ENCODE measurements at places on chromosomes 1 and 21. TPM values are rescaled to one million over a fixed set of nuclear protein-coding genes. Genes with fewer than 3 reads are reported as not detected.
A peak's percentile ranks its signal among the peaks of the same experiment; 100 is the strongest.

THRAP3 gene
- total RNA-seq: 128 TPM

DNA sequence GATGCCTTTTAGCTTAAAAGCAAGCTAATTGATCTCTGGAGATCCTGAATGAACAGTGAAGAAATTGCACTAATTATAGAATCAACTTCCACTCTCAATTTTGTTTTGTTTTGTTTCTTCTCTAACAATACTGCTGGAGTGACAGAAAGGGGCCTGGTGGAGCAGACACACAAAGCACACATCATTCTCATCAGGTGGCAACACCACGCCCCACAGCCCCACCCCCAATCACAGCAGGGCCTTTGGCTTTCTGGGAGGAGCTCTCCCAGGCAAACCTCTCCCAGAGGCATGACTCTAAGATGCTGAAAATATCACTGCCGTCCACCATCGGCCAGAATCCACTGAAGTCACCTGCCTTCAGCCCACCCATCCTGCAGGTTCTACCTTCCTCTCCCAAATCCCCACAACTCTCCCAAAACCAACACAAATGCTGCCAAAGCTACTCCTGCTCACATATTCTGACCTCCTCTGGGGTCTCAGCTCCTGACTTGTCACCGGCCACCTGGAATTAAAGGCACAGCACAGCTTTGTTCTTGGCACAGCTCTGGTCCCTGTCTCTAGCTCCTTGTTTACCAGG is 120.7 kb downstream of the GRIK3 start:
- no peak for DNase-seq

DNA sequence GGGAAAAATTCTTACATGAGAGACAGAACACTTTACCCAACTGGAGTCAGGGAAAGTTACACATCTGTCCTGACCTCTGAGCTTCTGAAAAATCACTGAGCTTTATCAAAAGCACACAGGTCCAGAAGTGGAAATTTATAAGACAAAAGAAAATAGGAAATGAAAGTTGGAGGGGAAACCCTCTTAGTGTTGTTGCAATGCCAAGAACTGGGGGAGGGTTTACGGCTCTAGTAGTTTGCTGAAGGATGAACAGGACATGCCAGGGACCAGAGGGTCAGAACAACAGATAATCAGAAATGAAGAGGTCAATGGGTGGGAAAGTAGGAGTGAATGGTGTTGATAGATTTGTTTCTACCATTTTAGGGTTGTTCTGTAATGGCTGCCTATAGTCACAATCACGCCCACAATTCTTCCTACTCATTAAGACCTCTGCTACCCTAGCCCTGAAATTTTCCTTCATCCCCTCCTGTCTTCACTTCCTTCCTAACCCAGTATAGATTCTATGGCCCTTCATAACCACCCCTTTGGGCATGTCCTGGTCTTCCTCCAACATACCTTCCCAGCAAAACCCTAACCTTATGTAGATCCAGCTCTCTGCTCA is 30.3 kb upstream of the FMOD start:
- no peak for DNase-seq

- no peak for DNase-seq
Measured at GRCh38 chr1:5565281-5566125, 426.7 kb downstream of the NPHP4 start.

ANGPTL7 gene
- total RNA-seq: 0.33 TPM

- no peak for DNase-seq
Measured at GRCh38 chr1:176638713-176639526, 175.9 kb downstream of the PAPPA2 start.

EFCAB7 gene
- 11.4 TPM for total RNA-seq

IGSF9 gene
- 1.2 TPM for total RNA-seq

GRCh38 chr1:212067787-212068186 is 32.2 kb downstream of the DTL start:
- no peak for DNase-seq

LMO4 gene
- total RNA-seq: 56.5 TPM

PAPPA2 gene
- total RNA-seq: 2.0 TPM

DNA sequence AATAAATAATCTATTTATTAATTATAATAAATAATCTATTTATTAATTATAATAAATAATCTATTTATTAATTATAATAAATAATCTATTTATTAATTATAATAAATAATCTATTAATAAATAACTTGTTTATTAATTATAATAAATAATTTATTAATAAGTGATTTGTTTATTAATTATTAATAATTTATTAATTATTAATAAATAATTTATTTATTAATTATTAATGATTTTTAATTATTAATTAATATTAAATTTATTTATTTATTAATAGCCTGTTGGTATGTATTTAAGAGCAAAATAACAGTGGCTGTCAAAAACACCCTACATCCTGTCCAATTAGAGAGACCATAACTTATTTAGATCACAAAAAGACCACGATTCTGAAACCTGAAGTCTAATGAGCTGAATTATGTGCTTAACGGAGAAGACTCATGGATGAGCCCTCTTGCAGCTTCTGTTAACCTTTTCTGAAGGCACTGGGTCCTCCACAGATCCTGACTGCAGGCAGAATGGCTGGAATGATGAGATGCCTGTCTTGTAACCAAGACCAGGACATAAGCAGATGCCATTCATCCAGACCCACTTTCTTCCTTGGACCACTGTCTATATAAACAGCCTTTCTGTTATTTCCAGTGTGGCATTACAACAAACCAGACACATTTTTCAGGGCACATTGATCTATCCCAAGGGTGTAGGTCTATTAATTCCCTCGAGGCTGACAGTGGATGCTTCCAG is 134.2 kb downstream of the SETD4 start:
- DNase-seq: no peak

CD1C gene
- total RNA-seq: not detected

DNA sequence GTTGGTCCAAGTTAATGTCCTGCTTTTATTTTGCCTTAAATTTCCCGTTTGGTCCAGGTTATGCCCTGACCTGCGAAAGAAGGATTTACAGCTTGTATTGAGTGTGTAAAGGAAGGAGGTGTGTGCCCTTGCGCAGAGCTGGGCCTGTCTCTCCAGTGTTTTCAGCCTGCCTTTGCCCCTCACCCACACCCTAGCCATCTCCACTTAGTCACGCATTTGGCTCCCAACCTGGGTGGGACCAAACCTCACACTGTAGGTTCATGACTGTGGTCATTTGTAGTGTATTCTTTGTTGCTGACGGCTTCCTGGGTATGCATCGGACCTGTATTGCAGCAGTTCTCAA is 572 bp upstream of the SRSF10 start:
- peak; percentile 81 for DNase-seq

DNA sequence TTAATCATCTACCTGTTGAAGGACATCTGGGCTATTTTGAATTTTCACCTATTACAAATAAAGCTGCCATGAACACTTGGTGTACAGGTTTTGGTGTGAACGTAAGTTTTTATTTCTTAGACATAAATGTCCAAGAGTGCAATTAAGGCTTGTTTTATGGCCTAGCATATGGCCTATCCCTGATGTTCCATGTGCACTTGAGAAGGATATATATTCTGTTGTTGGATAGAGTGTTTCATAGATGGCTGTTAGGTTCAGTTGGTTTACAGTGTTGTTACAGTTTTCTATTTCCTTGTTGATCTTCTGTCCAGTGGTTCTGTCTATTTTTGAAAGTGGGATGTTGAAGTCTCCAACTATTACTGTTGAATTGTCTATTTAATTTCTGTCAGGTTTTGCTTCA is 61.2 kb upstream of the NFASC start:
- DNase-seq: no peak

GJA9 gene
- total RNA-seq: not detected

DNA sequence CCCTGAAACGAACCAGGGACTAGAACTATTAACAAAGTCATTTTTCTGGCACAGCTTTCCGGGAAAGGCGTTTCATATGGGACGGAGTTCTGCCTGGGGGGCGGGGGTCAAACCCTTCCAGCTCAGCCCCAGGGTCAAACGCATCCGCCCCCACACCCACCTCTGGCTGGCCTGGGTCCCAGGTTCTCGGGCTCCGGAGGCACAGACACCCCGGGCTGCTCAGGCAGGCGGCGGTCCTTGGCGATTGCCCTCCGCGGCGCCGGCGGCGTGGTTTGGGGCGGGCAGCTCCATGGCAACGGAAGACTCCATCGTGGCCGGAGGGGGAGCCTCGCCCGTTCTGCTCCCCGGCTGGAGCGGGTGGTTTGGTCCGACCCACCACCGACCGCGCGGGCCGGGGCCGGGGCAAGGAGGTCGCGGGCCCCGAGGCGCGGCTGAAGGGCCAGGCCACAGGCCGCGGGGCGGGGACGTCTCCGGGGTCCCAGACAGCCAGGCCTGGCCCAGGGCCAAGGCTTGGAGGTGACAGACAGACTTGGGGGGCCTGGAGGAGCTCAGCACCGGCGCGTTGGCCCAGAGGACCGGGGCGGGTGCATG is at the start of gene CFAP74:
Gene CFAP74, minus strand, starts transcription at position 246 of the 591 bp plus-strand sequence. CDS start 12,830 bp downstream, outside the sequence.
- DNase-seq: peak; percentile 72

FMN2 gene
- 1.3 TPM for total RNA-seq

WNT3A gene
- not detected for total RNA-seq

CFH gene
- 282 TPM for total RNA-seq

DNA sequence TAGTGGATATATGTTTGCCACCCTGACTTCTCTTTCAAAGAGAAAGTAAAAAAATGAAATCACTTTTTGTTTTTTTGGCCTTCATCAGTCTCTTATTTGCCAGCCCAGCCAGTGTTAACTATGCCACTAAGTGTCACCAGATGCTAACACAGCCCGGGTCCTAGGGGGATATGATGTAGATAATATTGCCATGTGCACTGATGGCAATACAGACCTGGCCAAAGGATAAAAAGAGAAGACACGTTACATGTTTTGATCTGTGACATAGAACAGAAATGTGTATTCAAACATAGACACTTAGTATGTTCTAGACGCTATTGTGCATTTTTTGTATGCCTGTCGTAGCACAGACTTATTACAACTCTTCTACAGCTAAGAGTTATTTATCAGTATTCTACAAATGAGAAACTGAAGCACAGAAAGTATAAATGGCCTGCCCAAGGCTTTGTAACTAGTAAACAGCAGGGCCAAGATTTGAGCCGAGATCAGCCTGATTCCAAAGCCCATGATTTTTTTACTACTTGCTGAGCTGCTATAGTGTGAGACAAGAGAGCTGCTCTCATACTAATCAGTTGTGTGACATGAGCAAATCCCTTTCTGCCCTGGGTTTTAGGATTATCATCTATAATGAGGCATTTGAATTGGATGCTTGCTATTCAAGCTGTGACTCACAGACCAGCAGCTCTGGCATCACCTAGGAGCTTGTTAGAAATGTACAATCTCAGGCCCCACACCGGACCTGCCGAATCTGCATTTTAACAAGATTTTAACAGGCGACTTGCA is 6.3 kb downstream of the LRRC53 start:
- no peak for DNase-seq

- DNase-seq: no peak
Measured at GRCh38 chr1:18643154-18644012, 12.7 kb downstream of the PAX7 start.

DNA sequence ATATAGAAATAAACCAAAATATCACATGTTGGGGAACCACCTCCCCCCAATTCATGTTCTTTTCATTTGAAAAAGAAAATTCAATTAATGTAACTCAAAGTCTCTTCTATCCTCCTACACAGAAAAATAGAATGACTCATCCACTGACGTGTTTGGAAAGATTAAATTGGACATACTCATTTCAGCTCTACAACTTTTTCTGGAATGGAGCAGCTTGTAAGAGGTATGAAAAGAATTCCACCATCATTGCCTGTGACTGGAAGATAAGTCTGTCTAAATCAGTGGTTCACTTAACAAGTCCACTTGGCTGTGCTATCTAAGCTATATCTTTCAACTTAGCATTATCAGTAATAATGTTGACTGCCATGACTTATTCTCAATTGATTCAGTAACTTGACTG is 702.3 kb downstream of the BRINP3 start:
- DNase-seq: no peak

TDRD5 gene
- total RNA-seq: 1.8 TPM

GRCh38 chr21:36990508-36991205 is 15.8 kb upstream of the RIPPLY3 start:
- DNase-seq: no peak

DNA sequence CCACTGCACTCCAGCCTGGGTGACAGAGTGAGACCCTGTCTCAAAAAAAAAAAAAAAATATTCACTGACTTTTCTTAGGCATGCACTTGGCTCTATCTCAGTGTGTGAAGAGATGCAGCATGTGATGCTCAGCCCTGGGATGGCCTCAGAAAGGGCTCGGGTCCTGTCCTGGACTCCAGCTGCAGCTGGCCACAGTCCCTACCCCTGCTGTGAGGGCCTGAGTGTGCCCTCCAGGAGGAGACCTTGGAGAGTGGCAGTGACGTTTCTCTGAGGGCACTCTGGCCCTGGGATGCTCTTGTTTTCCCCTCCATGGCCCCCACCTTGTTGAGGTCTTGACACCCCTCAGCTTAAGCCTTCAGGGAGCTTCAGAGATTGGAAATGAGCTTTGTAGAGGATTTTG is 81.9 kb upstream of the POU3F1 start:
- no peak for DNase-seq

MYOM3 gene
- total RNA-seq: not detected

TMPRSS15 gene
- total RNA-seq: not detected

RNU1-2 gene
- under 0.01 TPM for total RNA-seq

GRCh38 chr1:41200728-41201127 is 41.4 kb downstream of the SCMH1 start:
- no peak for DNase-seq

MAP3K21 gene
- total RNA-seq: 9.3 TPM

FCRL1 gene
- total RNA-seq: not detected

DNA sequence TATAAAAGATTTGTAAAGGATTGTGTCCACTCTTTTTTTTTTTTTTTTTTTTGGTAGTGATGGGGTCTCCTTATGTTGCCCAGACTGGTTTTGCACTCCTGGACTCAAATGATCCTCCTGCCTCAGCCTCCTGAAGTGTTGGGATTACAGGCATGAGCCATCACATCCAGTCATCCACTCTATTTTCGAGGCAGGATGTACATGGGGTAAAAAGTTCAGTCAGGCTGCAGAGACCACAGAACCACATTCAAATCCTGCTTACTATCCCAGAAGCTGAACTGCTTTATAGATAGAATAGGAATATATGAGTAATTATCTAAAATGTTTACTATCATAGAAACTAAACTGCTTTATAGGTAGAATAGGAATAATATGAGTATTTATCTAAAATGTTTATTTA is 26.0 kb upstream of the KCNK2 start:
- DNase-seq: no peak

DNA sequence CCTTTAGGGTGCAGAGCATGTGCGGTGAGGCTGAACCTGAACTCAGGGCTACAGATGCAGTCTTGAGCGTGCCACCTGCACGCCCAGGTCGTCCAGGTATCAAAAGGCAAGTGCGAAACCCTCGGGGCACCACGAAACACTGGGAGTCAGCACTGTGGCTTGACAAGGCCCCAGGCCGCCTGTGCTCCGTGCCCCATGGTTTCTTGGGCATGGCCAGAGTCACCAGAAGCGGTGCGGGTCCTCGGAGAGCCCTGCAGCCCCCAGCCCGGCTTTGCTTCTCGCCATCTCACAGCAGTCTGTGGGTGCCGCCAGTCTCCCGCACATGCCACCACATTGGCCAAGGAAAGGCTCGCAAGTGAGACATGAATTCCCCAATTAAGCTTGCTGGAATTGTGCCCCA is 117.3 kb downstream of the PGBD5 start:
- no peak for DNase-seq

DNA sequence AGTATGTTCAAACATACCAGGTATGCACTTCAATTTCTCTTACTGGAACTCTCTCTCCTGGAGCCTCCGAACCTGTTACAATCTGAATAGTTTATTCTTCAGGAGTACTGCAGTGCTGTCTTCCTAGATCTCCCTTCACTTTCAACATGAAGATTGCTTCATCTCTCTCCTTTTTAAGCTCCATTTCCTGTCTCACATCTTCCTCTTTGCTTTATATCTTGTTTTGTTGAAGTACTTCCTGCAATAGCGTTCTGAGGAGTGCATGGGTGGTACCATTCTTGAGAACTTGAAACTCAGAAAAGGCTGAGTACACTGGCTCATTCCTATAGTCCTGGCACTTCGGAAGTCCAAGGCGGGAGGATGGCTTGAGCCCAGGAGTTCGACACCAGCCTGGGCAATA is 15.7 kb upstream of the C1orf146 start:
- no peak for DNase-seq

All from thyroid gland (tissue), 4 donors.